AG04450 (cell line): ENCODE measurements at places on chromosomes 1 and 21.

GRCh38 chr21:29640080-29640508 lies 299.7 kb downstream of the GRIK1 start:
- no peak for DNase-seq

DNA sequence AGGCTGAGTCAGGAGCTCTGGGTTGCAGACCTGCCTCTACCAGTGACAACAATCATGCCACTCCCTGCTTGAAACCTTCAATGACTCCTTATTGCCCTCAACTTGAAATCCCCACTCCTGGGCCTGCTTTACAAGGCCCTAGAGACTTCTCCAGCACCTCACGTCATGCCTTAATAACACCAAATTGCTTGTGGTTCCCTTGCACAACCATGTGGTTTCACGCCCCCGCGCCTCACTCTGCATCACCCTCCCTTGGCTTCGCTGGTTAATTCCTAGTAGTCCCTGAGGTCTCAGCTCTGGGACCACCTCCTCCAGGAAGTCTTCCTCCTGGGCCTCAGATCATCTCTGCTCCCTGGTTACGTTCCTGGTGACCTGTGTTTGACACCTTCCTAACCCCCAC lies 33.0 kb downstream of the EPHA2 start:
- peak; percentile 41 for DNase-seq

DNA sequence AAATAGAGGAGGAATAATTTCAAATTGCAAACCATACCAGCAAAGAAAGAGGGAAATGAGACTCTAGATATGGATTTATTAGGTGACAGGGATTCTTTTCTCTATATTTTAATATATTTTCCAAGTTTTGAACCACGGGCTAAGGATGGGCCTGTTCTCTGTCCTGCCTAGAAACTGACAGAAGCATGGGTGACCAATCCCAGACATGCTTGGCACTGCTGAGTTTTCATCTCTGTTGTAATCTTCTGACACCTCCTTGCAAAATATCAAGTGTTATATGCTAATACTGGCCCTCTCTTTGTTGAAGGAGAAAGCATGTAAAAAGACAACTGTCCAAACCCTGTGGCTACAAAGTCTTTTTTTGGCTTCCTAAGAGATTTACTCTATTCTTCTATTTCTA lies 774 bp upstream of the ANGPTL7 start:
- DNase-seq, result no peak

GRCh38 chr1:183306317-183307042 lies 111.7 kb downstream of the NMNAT2 start:
- no peak for DNase-seq

DNA sequence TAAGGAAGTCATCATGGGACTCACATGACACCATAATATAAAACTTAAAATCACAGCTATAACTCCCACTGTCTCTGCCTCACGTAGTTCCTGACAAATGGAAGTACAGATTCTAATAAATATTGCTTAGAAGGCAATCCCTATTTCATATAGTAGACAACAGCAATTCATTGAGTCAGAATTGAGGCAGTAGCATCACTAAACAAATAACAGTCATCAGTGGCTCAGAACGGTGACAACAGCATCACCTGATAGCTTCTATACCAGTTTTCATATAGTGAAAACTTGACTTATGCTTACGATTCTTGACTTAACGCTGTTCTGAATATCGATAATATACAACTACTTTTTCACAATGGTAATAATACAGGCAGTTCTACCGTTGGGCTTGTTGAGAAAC lies 12.0 kb downstream of the TARBP1 start:
- DNase-seq, result no peak

DNA sequence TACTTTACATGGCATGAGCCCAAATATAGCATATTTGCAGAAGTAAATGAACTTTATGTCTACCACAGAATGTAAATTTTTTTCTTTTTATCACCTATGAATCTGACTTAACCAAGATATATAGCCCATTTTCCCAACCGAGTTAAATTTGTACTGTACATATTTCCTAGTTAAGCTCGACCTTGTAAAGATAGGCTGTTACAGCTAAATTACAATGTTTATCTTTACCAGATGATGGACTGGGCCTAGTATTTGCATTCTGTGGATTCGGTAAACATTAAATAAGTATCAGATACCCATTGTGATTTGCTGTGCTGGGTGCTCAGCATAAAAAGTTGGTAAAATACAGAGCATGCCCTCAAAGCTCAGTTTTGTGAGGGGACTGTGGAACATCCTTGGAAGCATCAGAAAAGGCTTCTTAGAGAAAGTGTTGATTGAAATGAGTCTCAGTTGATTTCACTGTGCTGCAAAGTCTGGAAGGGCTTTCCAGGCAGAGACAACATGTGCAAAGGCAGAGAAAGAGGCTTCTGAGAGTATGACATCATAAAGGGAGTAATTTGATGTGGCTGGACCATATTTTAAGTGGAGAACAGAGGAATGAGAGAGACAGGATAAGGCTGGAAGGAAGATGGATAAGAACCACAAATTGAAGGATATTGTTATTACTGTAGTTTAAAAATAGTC lies 27.4 kb downstream of the MORC3 start:
- no peak for DNase-seq

DNA sequence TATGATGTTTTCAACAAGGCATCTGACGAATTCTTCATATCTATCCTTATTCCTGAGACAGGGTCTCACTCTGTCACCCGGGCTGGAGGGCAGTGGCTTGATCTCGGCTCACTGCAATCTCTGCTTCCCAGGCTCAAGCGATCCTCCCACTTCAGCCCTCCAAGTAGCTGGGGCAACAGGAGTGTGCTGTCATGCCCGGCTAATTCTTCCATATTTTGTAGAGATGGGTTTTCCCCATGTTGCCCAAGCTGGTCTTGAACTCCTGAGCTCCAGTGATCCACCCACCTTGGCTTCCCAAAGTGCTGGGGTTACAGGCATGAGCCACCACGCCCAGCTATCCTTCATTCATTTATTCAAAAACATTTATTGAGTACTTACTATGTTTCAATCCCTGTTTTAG lies 8.0 kb downstream of the YY1AP1 start:
- no peak for DNase-seq

DNA sequence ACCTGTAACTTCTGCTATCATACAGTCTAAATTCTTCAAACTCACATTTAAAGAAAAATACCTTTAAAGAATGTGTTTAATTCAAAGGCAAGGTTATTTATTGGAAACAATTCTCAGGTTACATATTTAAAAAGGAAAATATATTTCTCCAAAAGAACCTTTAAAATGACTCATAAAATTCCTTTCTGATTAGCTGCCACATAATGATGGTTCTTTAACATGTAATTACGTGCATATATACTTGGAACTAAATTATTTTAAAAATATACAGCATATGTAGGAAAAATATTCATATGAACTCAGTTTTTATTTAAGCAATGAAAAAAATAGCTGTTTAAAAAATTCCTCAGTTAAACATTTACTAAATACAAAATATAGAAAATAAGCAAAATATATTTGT lies 173.6 kb downstream of the COP1 start:
- DNase-seq, result no peak

GRCh38 chr1:218850367-218850766 lies 323.3 kb upstream of the LYPLAL1 start:
- peak; percentile 36 for DNase-seq

DNA sequence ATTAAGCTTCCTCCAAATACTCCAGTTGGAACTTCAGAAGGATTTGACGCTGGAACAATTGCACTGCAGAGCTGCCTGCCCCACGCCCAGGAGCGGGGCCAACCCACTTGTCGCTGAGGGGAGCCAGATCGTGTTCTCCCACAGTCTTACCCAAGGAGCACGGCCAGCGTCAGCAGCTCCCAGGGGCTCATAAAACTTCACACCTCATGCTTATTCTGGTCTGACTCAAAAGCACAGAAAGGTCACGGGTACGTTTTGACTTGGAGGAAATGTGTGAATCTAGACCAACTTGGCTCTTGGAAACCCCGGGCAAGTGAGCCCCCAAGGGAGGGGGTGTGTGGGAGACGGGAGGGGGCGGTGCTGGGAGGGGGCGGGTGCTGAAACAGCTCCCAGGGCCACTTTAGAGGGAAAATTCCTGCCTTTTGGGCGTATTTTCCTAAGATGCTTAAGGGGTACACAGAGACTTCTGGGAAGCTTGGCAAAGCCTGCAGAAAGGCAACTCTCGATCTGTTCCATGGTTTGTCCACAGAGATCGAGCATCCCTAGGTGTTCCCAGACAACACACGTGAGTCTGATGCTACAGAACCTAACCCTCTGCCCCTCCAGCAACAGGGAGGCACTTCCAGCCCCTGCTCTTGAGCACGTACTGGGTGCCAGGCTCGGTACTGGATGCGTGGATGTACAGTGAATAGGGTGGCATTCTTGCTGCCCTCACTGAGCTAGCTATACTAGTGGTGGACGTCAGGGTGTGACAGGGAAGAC lies 98.9 kb downstream of the DHRS3 start:
- DNase-seq, result no peak

DNA sequence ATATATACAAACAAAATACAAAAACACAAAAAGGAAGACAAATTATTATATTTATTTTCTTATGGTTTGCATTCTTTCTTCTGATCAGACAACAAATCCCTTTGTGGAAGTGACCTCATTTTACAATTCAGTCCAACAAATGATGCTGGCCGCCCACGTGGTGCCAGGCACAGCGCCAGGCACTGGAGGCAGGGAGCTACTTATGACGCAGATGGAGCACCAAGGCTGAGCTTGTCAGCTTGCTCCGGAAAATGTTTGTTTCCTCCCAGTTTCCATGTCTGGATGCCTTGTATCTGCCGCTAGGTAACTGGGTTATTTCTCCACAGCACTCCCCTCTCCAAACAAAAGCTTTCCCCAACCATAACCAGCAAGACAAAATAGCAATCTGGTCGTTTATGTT lies 30.7 kb upstream of the CD34 start:
- no peak for DNase-seq

DNA sequence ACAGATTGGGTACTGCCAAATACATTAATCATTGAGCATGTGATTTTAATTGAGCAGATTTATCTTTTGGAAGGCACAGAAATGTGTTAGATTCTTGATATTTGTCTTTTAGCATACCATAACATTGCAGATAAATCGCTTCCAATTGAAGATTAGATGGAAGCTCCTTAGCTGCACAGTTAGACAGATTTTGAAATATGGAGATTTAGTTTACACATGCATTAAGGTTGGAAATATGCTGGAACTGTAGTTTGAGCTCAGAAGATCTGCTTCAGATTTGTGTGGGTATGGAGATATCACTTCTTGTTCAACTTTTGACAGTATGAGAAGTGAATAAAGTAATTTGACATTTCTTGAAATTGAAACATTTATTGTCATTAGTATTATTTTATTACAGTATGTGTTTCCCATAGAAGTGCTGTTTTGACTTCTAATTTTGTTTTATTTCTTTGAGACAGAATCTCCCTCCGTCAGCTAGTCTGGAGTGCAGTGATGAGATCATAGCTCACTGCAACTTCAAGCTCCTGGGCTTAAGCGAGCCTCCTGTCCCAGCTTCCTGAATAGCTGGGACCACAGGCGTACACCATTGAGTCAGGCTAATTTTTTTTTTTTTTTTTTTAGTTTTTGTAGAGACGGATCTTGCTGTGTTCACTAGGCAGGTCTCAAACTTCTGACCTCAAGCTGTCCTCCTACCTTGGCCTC lies 29.1 kb downstream of the THRAP3 start:
- no peak for DNase-seq

DNA sequence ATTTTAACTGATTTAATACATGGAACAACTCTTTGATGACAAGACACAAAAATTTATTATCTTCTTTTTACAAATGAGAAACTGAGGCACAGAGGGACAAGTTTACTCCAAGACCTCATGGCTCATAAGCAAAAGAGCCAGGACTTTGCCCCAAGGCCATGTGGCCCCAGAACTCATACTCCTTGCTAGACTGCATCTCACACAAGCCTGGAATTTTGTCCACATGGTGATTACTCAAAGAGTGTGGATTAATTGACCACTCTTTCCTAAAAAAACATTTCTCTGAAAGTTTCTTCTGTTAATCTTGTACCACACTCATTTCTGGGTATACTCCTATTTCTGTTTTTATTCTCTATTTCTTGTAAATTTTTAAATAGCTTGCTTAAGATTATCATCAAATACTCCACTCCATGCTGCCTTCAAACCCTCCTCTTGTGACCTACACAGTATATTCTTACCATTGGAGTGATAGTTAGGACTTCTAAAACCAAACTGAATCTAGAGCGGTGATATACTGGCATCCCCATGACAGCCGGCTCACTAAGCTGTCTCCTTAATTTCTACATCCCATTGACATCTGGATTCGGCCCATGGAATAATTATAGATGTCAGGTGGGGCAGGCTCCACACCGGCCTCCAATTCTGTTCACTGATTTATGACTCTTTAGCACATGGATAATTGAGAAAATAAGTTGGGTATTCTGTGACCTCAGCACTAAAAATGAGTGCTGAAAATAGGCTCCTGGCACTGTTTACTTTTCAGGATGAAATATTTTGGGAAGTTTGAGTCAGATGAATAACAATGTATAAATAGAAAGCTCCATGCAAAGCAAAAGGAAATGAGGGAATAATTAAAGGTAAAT lies 16.1 kb downstream of the RGS4 start:
- DNase-seq, result no peak

GRCh38 chr1:80363689-80364475 lies 1357.4 kb upstream of the ADGRL4 start:
- DNase-seq, result no peak

DNA sequence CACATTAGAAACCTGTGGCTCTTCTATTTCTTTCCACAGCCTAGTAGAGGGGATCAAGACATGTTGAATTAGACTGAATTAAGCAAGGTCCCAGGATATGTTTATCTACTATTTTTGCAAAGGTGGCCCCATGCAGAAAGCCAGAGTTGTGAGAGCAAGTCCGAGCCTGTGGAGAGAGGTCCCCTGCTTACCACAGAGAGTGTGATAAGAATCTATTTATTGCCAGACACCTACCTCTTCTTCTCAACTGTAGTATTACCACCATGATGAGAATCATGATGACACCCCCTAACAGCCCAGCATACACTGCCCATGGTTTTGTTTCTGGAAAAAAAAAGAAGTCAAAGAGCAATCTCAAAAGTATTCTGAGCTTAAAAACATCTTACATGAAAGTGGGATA lies 23.0 kb downstream of the SLAMF1 start:
- DNase-seq, result no peak

GRCh38 chr1:206524739-206525364 lies 17.5 kb downstream of the RASSF5 start:
- no peak for DNase-seq

- DNase-seq, result no peak
Observed at GRCh38 chr1:200310824-200311223, 99.0 kb downstream of the ZNF281 start.

DNA sequence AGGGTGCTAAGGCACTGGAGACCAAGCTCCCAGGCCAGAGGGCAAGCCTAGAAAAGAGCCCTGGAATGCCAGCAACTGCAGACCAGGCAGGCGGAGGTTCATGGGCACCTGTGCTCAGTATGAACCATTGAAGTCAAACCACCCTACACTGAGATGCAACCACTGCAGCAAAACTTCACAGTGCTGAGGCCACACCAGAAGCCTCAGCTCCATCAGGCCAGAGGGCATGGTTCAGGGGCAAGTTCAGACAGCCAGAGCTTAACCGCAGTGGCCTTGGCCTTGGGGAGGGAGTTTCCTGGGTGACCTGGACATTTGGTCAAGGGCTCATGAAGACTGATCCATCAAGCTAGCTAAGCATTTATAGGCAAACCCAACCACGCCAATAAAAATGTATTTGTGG lies 7.1 kb downstream of the RCC2 start:
- no peak for DNase-seq

- peak; percentile 20 for DNase-seq
Observed at GRCh38 chr1:47436304-47436978, 1.4 kb upstream of the FOXD2 start.

GRCh38 chr1:27523337-27524020 lies 33.5 kb upstream of the WASF2 start:
- no peak for DNase-seq

GRCh38 chr1:19505693-19506457 lies 20.5 kb upstream of the CAPZB start:
- no peak for DNase-seq
